ENCODE measurements at places on chromosomes 11 and 22. TPM values are rescaled to one million over a fixed set of nuclear protein-coding genes. Genes with fewer than 3 reads are reported as not detected.
A peak's percentile ranks its signal among the peaks of the same experiment; 100 is the strongest.

DNA sequence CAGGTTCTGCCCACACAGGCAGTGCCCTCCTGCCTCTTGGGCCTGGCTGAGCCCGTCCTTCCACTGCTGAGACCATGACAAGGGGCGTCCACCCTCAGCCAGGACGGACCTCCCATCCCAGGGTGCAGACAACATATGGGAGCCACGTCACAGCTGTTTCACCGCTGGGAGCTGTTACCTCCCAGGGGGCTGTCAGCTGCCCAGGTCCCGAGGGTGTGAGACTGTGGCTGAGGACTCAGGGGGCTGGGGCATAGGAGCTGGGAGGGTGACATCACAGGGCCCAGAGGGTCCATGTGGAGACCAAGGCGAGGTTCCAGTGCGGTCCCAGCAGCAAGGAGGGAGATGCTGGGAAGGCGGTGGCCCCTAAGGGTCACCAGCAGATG is 17.9 kb upstream of the CTSD start:
- H3K27ac ChIP-seq, result peak overlapping the region; percentile 74
- H3K4me1 ChIP-seq, result peaks cover 14% of the 10 kb centered on the region
- H3K27me3 ChIP-seq, result no peaks in the 10 kb centered on the region
- no peaks in the 10 kb centered on the region for H3K36me3 ChIP-seq

ELMOD1 gene
- 1.2 TPM for total RNA-seq

DUSP8 gene
- 19.3 TPM for total RNA-seq

DNA sequence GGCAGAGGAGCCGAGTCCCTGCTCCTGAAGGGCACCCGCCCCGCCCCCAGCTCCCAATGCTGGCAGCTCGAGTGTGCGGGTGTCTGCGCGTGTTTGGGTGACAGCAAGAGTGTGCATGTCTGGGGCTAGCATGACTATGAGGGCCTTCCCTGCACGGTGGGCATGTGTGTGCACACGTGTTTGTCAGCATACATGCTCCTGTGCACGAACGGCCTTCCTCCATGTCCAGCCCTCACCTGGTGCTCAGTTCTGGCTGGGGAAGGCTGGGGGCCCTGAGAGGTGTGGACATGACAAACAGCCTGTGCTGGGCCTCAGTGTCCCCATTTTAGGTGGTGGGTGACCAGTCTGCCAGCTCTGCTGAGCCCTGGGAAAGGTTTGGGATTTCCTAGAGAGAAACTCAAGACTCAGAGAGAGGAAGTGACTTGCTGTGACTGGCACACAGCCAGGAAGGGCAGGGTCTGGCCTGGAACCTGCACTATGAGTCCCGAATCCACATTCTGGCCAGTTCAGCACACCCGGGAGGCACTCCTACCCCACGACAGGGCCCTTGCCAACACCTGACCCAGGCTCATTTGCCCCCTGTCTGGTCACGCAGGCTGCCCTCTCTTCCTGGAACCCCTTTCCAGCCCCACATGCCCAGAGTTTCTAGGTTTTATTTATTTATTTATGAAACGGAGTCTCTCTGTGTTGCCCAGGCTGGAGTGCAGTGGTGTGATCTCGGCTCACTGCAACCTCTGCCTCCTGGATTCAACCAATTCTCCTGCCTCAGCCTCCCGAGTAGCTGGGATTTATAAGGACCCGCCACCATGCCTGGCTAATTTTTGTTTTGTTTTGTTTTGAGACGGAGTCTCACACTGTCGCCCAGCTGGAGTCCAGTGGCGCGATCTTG is 3.3 kb upstream of the SHISA8 start:
- peaks cover 30% of the 10 kb centered on the region for H3K4me1 ChIP-seq
- H3K4me3 ChIP-seq, result no peak overlapping the region
- no peak overlapping the region for H3K27ac ChIP-seq
- H3K36me3 ChIP-seq, result no peaks in the 10 kb centered on the region
- peaks cover 37% of the 10 kb centered on the region for H3K27me3 ChIP-seq

SLN gene
- 1.6 TPM for total RNA-seq

NPAS4 gene
- total RNA-seq, result not detected

MFRP gene
- total RNA-seq, result not detected

DNA sequence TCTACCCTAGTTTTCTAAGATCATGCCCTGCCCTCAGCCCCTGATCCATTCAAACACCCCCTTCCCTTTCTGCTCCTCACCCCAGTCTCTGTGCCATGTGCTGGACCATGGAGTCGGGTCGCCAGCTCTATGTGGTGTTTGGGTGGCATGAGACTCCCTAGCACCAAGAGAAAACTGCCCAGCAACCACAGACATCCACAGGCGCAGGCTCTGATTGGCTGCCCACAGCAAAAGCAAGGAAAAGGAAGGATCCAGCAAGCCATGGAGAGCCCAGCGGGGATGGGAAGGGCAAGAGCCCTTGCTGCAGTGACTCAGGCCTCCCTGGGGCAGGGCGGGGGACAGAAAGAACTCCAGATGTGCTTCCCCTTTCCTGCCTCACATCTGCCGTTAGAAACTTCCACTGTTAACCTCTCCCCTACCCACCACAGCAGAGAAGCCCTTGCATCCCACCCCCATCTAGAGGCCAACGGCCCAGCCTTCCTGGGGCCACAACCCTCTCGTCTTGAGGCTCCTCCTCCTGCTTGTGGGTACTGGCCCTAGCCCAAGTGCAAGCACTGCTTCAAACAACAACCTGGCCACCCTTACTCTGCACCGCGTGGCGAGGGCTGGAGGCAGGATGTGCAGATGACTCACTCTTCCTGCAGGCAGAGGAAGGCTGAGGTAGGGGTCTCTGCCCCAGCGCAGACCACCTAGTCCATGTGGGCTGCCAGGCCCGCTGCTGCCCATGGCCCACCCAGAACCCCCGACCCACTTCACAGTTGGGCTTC is 9.7 kb upstream of the AHNAK start:
- peak overlapping the region; percentile 98 for H3K27ac ChIP-seq
- DNase-seq, result peak; percentile 97
- H3K4me3 ChIP-seq, result peak overlapping the region; percentile 13
- no peaks in the 10 kb centered on the region for H3K27me3 ChIP-seq
- H3K36me3 ChIP-seq, result peaks cover 17% of the 10 kb centered on the region
- peaks cover 86% of the 10 kb centered on the region for H3K4me1 ChIP-seq

RNF215 gene
- total RNA-seq, result 18.5 TPM
